ENCODE measurements at places on chromosomes 3 and 15.

- no peak for DNase-seq
These were observed 168.9 kb downstream of the KLHL25 start for GRCh38 chr15:85625856-85626255.

DNA sequence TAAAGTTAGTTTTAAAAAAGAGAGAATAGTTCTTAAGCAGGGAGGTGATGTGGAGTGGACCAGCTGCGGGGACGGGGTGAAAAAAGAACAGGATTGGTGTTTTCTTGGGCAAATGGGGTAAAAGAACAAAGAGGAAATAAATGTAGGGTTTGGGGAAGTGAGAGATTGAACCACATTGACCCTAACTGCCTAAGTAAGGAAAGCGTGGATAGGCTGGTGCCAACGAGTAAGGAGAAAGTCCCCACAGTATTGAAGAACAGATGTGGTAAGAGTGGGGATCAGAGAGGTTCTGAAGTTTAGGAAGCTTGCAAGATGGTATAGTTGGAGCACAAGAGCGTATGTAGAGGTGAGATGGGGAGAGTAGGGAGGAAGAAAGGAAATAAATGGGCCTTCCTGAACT lies 17.0 kb downstream of the IREB2 start:
- DNase-seq = no peak

GRCh38 chr15:27665002-27665401 lies 434.1 kb downstream of the OCA2 start:
- no peak for DNase-seq

DNA sequence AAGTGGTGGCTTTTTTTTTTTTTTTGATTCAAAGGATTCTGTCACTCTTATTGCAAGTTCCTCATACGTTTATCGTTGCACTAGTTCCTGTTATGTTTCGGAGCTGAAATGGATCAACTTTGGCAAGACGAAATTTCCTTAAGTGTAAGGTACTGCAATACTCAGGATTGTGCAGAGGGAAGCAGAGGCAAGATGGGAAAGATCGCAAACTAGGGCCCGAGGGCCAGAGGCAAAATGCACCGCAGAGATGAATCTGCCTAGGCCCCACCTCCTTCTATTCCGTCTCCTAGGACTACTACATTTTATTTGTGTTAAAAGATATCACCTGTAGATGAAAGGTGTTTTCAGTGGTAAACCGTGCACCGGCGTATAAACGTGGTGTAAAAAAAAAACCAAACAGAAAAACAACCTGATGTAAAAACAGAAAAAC lies 331 bp downstream of the RNU6-1 start:
- peak; percentile 22 for DNase-seq

- DNase-seq = no peak
These were observed 37.7 kb downstream of the TKT start for GRCh38 chr3:53218131-53218530.

- no peak for DNase-seq
These were observed 158.5 kb upstream of the SGO1 start for GRCh38 chr3:20344400-20344959.

DNA sequence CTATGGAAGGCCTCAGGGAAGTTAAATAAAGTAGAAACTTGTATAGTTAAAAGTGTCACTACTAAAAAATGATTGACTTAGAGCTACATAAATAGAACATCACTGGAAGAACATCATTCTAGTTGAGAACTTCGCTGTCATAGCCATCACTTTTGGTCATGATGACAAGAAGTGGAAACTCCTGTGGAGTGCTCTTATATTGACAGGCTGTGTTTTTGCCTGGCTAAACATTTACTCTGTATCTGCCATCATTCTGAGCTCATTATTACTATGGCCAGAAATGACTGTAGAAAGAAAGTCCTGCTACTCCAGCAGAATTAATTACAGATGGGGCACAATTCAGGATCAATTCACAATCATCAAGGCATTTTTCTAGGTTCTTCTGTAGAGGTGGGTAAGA lies 165.1 kb upstream of the GOLIM4 start:
- DNase-seq = no peak

DNA sequence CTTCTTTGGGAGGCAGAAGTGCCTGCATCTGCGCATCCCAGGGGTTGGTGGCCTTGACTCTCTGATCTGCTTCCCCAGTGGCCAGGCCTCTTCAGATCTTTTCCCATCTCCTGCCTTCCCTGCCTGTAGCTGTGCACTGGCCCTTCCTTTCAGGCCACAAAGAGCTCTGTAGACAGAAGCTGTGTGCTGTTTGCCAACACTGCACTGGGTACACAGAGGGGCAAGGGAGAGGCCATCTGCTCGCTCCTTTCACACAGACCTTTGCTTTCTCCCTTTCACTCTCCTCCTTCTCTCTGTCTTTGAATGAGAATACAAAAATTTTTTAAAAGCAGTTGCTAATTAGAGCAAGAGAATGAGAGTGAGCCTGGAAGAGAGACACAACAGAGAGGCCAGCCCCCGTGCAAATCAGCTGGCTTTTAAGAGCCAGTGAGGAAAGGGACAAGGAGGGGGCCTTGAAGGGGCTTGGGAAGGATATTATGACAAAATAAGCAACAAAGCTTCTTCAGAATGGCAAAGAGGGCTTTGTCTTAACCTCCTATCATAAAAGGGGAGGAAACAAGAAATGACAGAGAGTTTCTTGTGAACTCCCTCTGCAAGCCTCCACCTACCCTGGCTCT lies 170.9 kb downstream of the EPHB1 start:
- no peak for DNase-seq

DNA sequence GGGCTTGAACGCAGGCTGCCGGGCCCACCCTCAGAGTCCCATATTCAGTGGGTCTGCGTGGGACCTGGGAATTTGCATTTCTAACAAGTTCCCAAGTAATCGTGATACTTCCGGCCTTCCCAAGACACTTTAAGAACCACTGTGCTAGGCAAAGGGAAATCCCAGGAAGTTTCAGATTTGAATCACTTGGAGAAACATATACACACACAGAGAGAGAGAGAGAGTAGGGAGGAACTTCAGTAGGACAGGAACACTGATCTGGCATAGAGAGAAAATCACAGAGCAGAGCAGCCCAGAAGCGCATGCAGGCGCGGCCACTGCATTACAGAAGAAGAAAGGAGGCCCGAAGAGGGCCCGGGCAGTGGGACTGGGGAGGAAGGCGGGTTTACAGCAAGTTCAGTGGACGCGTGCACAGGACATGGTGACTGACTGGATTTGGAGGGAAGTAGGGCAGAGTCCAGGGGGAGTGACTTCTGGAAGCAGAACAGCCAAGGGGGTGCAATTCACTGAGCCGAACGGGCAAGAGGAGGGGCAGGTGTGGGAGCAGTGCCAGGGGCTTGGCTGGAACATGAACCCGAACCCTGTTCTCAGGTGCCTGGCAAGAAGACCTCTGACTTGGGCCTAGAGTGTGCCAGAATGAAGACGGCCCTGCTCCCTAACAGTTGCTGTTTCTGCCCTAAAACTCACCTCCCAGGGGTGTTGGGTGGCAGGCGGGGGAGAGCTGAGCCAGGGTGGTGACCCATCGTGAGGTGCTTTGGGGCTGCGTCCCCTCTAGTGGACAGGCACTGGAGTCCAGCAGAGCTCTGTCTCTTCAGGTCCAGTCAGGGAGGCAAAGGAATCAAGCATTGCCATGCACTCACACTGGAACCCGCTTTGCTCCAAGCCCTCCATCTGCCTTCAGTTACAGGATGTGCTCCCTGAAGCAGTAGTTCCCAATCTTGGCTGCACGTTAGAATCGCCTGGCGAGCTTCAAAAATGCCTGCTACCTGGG lies 101.3 kb upstream of the HES1 start:
- DNase-seq = no peak

DNA sequence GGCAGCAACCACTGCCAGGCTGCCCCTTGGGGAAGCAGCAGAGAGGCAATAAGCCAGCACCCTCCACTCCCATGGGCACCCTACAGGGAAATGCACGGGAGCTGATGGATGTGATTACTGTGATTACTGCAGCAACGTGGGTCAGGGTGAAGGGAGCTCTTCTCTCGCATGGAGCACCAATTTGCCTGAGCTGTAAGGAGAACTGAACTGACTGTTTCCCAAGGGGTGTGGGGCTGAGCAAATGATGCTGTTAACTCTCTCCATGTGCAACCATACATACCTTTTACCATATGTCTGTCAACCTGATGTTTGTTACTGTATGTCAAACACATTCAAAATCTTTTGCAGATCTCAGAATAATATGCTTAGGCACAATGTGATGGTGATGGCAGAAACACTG lies 680.6 kb downstream of the SQOR start:
- DNase-seq = no peak

DNA sequence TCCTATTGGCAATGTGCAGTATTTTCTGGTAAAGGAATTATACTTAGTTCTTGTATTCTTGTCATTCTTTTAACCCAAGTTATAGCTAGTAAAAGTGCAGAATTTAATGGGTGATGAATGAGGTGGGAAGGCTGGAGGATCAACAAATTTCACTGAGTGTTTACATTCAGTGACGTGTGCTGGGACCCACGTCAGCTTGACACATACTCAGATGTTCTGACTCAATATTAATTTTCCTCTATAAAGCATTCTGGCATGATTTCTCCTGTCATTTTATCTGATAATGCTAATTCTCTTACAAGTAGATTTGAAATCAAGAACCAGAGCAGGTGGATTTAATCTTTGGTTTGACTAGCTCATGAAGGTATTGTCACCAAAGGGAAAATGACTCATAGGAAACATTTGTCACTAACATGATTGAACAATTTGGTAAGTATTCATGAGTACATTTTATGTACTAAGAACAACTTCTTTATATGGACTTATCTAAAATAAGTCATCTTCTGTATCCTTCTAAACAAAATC lies 71.0 kb upstream of the SYNPR start:
- DNase-seq = no peak

GRCh38 chr3:156680243-156680914 lies 6.0 kb downstream of the TIPARP start:
- no peak for DNase-seq
